Endothelial cell of umbilical vein (primary cell): ENCODE measurements at places on chromosomes 7 and 10. TPM values are rescaled to one million over a fixed set of nuclear protein-coding genes. Genes with fewer than 3 reads are reported as not detected.

GRCh38 chr7:99472561-99473314 is at the start of gene ZNF789:
Gene ZNF789 (plus strand): TSS chr7:99472890. CDS start chr7:99476457, 3,567 bp downstream.
- H3K36me3 ChIP-seq, result no peaks in the 10 kb centered on the region
- peak; percentile 96 for DNase-seq
- no peaks in the 10 kb centered on the region for H3K27me3 ChIP-seq

Gene SEMA4G
- 6.0 and 6.7 TPM in 2 replicates for total RNA-seq

GRCh38 chr7:23356726-23357125 is 57.6 kb downstream of the MALSU1 start:
- H3K4me3 ChIP-seq, result no peak overlapping the region
- DNase-seq, result no peak
- peaks cover 41% of the 10 kb centered on the region for H3K4me1 ChIP-seq
- H3K36me3 ChIP-seq, result peaks cover 2% of the 10 kb centered on the region
- peak overlapping the region; percentile 49 for H3K27ac ChIP-seq
- H3K27me3 ChIP-seq, result no peaks in the 10 kb centered on the region

DNA sequence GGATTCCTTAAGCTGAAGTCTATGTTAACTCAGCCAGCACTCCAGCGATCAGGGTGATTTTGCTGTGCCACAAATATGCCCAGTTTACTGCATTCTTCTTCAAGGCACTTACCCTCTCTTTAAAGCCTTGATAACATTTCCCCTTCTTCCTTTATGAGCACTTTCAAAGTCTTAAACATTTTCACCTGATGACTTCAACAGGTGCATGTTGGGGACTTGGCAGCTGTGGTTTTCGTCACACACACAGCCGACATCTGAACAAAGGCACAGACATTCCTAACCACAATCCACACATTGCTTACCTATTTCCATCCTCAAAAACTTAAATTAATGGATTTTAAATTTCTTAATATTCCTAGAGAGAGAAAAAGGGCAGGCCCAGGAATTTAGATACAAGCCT is 331.5 kb downstream of the CRPPA start:
- no peak overlapping the region for H3K27ac ChIP-seq
- H3K4me3 ChIP-seq, result no peak overlapping the region
- H3K36me3 ChIP-seq, result no peaks in the 10 kb centered on the region
- H3K4me1 ChIP-seq, result peaks cover 40% of the 10 kb centered on the region

Gene SPRN
- 0.13 TPM in 1 of 2 replicates, not detected in the other for total RNA-seq

Gene SHTN1
- total RNA-seq, result 29.7 and 36.5 TPM in 2 replicates

- no peaks in the 10 kb centered on the region for H3K27me3 ChIP-seq
- H3K4me3 ChIP-seq, result no peak overlapping the region
- no peaks in the 10 kb centered on the region for H3K4me1 ChIP-seq
- no peak for DNase-seq
- no peak overlapping the region for H3K27ac ChIP-seq
Observed at GRCh38 chr7:4052130-4052529, 630.0 kb upstream of the FOXK1 start.

- DNase-seq, result no peak
- peaks cover 3% of the 10 kb centered on the region for H3K36me3 ChIP-seq
- H3K4me3 ChIP-seq, result no peak overlapping the region
Observed at GRCh38 chr7:116310141-116310540, 99.8 kb downstream of the TES start.

Gene KLHDC10
- 28.6 and 31.3 TPM in 2 replicates for total RNA-seq

- no peak for DNase-seq
- H3K4me3 ChIP-seq, result no peak overlapping the region
- H3K27ac ChIP-seq, result no peak overlapping the region
- H3K36me3 ChIP-seq, result no peaks in the 10 kb centered on the region
Observed at GRCh38 chr10:3865565-3865964, 80.6 kb upstream of the KLF6 start.

DNA sequence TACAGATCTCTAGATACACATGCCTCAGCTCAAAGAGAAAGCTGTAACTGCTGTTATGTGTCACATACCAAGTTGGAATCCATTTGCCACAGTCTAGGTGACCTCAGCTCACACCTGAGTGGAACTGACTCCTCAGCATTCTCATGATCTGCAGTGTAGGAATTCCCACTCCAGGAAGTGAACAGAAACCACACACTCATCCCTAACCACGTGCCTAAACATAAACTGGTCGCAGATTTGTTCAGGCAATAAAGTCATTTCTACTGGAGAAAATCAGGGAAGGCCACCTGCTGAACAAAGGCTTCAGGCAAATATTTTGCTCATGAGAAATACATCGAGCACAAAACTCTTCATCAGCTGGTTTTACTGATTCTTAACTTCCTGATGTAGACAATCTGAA is 23.0 kb upstream of the ZMYND11 start:
- no peaks in the 10 kb centered on the region for H3K27me3 ChIP-seq
- no peak overlapping the region for H3K4me3 ChIP-seq
- DNase-seq, result no peak

Gene CCNY
- total RNA-seq, result 99.3 and 107 TPM in 2 replicates

DNA sequence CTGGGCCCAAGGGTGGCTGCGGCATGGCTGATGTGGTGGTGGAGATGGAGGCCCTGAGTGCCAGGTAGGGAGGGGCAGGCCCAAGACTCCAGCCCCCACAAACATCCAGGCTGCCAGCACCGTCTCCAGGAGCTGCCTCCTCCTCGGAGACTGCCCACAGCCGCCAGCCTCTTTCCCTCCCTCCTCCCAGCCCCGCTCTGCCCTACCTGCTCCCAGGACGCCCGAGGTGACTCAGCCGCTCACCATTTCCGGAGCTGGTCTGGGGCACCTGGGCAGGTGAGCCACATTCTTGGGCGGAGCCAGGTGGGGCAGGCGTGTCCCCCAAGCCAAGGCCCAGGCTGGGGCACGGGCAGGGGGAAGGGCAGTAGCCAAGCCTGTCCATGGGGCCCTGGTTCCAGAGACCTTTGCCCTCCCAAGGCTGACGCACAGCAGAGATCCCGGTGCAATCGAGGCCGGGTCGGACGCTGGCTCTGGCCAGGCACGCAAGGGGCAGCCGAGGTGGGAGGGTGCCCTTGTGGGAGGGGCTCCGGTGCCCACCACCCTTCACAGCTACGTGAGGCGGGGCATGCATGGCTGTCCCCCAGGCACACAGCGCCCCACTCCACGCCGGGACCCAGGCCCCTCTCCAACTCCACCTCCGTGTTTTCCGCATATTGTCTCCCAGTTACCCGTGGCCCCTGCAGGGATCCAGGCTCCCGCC is 8.8 kb downstream of the ADAP1 start:
- DNase-seq, result no peak
- no peak overlapping the region for H3K27ac ChIP-seq
- no peak overlapping the region for H3K4me3 ChIP-seq

- no peaks in the 10 kb centered on the region for H3K27me3 ChIP-seq
- H3K27ac ChIP-seq, result no peak overlapping the region
- H3K36me3 ChIP-seq, result peaks cover 2% of the 10 kb centered on the region
- H3K4me3 ChIP-seq, result no peak overlapping the region
Observed at GRCh38 chr7:141646826-141647480, 55.0 kb downstream of the DENND11 start.

DNA sequence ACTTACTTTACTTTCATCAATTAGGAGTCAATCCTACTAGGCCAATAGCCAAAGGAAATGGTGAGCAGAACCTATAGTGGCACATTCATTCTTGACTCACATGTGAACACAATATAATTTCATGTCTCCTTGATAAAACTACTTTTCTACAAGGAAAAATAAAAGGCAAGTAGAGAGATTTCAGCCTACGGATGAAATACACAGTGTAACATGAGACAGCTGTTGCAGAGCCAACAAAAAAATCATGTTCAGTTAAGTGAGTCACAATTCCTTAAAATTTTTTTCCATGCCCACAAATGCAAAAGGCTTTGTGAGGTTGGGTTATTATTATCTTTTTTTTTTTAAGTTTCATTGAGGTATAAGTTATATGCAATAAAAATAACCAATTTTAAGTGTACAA is 54.8 kb downstream of the GPR141 start:
- no peak overlapping the region for H3K4me3 ChIP-seq
- no peak for DNase-seq
- no peaks in the 10 kb centered on the region for H3K4me1 ChIP-seq
- H3K27ac ChIP-seq, result no peak overlapping the region
- no peaks in the 10 kb centered on the region for H3K27me3 ChIP-seq

GRCh38 chr7:20199015-20199737 is 18.0 kb downstream of the MACC1 start:
- H3K27ac ChIP-seq, result no peak overlapping the region
- peaks cover 11% of the 10 kb centered on the region for H3K4me1 ChIP-seq
- H3K36me3 ChIP-seq, result no peaks in the 10 kb centered on the region
- DNase-seq, result peak; percentile 83
- no peak overlapping the region for H3K4me3 ChIP-seq
- H3K27me3 ChIP-seq, result no peaks in the 10 kb centered on the region
